ENCODE measurements at places on chromosomes 6 and 20.

DNA sequence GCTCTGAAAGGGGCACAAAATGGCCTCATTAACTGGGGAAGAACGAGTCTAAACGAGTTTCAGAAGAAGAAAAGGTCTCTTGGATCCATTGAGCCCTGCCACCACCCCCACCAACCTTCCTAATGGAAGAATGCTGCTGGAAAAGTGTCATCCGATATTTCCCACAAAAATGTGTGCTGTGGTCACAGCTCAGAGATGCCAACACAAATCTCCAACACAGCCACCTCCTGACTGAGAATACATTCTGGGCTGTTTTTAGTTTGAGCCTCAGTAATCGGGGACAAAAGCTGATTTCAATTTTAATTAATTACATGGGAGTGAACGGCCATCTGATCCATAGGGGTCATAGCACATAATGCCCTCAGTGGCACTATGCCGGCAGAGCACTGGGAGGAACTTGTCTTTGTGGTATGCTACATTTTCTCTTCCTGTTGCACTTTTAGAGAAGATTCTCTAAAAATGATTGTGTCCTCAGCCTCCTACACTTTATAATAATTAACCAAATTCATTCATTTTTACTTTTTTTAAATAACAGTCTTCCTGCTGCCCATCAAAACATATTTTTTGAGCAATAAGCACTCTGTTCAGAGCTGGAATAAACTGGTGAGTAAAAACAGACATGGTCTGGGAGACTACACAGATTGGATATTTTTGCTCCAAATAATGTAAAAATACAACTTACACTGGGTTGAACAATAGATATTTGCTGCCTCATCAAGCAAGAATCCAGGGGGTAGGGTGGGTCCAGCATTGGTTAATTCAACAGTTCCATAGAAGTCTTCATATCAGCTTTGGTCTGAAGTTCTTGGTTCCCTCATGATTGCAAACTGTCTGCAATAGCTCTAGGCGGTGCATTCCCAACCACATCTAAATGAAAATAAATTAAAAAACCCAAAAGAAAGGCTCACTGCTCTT is 143.6 kb upstream of the TMEM170B start:
- DNase-seq, result no peak

DNA sequence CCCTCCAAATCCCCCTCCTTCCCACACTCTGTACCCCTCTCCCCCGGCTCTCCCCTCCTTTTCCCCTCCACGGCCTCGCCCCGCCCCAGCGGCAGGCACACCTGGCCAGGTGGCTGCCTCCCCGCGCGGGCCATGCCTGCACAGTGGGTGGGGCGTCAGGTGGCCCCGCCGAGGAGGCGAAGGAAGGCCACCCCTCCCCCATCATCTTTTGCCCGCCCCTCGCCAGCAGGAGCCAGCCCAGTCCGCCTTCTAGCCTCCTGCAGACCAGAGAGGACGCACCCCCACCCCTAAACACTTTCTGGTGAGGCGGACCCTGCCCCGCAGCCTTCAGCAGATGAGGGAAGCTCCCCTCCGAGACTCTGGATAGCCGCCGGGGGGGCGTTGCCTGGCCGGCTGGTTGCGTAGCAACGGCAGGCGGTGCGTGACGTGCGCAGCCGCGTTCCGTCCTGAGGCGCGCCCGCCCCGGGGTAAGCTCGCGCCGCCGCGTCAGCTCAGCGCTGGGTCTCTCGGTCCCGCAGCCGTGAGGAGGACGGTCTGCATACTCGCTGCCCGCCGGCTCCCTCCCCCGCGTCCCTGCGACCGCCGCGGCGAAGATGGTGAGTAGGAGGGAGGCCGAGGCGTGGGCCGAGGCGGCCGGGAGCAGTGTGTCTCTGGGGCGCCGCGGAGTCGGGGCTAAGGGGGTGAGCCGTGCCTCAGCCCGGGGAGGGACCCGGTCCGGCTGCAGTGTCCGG is at the start of gene DSTN:
Gene DSTN, plus strand, starts transcription at position 460 of the 731 bp plus-strand sequence. Its CDS starts 134 bp downstream, at position 594.
- peak; percentile 86 for DNase-seq

- no peak for DNase-seq
These were observed 123.9 kb downstream of the WDR27 start for GRCh38 chr6:169577974-169578373.

DNA sequence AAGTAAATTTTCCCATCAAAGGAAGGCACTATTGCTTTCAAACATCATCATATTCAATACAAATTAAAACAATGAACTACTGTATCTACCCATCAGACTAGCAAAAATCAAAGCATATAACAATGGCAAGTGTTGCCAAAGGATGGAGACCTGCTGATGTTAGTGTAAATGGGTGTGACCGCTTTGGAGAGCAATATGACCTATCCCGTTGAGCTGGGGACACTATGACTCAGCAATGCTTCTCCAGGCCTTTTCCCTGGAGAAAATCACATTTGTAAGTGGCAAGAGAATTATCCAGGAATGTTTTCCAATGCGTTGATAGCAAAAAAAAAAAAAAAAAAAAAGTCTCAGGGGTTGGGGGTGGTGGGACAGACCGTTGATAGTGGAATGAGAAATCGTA is 46.1 kb downstream of the PHACTR3 start:
- no peak for DNase-seq

GRCh38 chr6:21332077-21332476 is 261.5 kb upstream of the SOX4 start:
- DNase-seq, result no peak

- no peak for DNase-seq
These were observed 90.7 kb downstream of the ANKRD60 start for GRCh38 chr20:58137651-58138265.

Measured in hippocampal formation (tissue), 2 donors.